ENCODE measurements at places on chromosomes 1 and 21. TPM values are rescaled to one million over a fixed set of nuclear protein-coding genes. Genes with fewer than 3 reads are reported as not detected.

Gene PLPPR5
- not detected for total RNA-seq

GRCh38 chr1:179177182-179177581 lies 52.3 kb downstream of the ABL2 start:
- no peak for DNase-seq
- peaks cover 4% of the 10 kb centered on the region for H3K4me1 ChIP-seq
- H3K4me3 ChIP-seq = no peak overlapping the region
- H3K27ac ChIP-seq = no peak overlapping the region
- no peaks in the 10 kb centered on the region for H3K27me3 ChIP-seq
- no peaks in the 10 kb centered on the region for H3K36me3 ChIP-seq

Gene DCAF8
- total RNA-seq = 195 TPM

DNA sequence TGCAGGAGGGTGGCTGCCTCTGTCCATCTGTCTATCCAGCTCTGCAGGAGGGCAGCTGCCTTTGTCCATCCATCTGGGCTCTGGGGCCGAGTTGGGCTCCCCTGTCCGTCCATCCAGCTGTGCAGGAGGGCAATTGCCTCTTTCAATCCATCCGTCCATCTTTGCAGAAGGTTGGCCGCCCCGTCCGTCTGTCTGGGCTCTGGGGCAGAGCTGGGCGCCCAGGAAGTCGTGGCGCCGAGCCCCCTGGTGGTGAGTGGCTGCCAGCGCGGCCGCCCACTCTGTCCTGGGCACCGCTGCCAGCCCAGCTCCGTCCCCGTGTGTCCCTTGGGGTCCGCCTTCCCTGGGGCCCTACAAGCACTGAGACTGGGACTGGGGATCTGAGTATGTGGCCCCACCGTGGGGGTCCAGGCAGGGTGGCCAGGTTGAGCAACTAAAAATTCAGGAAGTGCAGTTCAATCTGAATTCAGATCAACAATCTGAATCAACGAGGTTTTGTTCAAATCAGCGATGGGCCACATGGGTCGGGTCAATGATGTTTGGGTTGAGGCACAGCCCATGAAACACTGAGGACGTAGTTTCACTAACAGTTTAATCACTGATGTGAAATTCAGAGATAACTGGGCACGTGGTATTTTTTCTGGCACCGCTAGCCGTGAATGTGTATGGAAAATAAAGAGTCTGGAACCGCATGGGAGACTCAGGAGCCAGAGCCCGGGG lies 99.1 kb upstream of the ACTRT2 start:
- H3K27ac ChIP-seq = no peak overlapping the region
- H3K4me3 ChIP-seq = no peak overlapping the region
- no peaks in the 10 kb centered on the region for H3K4me1 ChIP-seq
- no peaks in the 10 kb centered on the region for H3K36me3 ChIP-seq
- H3K27me3 ChIP-seq = peaks cover 58% of the 10 kb centered on the region

DNA sequence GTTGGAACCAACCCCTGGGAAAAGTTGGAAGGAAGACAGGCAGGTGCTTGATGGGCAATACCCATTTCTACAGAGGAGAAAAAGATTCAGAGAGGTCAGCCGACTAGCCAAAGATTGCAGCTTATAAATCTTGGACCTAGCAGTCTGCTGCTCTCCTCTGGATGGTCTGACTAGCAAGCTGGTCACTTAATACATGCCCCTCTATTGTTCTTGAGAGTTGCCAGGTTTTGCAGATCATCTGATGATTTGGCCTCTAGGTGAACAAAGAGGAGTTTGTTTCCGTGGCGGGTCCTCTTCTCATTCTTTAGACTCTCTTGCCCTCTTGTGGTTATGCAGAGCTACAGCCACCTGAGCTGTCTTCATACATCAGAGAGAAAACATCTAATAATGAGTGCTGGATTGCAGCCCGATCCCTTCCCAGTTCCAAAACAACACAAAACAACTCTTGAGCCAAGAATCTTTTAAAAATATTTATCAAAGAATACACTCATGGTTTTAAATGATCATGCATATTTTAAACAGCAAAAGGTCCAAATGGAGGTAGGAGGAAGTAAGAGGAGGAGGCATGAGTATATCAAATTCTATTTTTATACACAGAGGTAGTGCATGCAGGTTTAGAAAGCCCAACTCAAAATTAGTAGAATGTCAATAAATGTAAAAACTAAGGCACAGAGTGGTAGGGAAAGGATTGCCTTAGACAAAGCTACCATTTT lies 115.7 kb downstream of the SLC30A10 start:
- H3K4me1 ChIP-seq = no peaks in the 10 kb centered on the region
- H3K27ac ChIP-seq = no peak overlapping the region
- no peaks in the 10 kb centered on the region for H3K36me3 ChIP-seq
- no peaks in the 10 kb centered on the region for H3K27me3 ChIP-seq
- H3K4me3 ChIP-seq = no peak overlapping the region

Gene CACHD1
- total RNA-seq = 31.9 TPM

Gene FAM110D
- total RNA-seq = 6.2 TPM

- no peak overlapping the region for H3K27ac ChIP-seq
- H3K27me3 ChIP-seq = no peaks in the 10 kb centered on the region
- H3K4me3 ChIP-seq = no peak overlapping the region
- no peak for DNase-seq
- no peaks in the 10 kb centered on the region for H3K4me1 ChIP-seq
These were observed 13.3 kb upstream of the CD101 start for GRCh38 chr1:116988248-116988647.

DNA sequence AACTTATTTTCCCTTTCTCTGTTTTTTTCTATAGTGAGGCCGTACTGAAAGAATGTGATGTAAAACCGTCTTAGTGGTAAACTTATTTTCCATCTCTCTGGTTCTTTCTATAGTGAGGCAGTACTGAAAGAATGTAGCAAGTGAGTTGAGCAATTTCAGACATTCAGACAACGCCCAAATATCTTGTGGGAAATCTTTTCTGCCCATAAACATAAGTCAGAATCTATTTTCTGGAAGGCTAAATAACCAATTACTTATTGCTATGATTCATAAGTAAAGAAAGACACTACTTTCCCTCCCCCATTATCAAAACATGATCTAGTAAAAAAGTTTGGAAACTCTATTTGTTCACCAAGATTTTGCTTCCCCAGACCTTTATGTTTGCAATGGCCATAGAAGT lies 18.8 kb upstream of the SCCPDH start:
- no peaks in the 10 kb centered on the region for H3K27me3 ChIP-seq
- no peak overlapping the region for H3K27ac ChIP-seq
- no peak for DNase-seq
- no peak overlapping the region for H3K4me3 ChIP-seq

DNA sequence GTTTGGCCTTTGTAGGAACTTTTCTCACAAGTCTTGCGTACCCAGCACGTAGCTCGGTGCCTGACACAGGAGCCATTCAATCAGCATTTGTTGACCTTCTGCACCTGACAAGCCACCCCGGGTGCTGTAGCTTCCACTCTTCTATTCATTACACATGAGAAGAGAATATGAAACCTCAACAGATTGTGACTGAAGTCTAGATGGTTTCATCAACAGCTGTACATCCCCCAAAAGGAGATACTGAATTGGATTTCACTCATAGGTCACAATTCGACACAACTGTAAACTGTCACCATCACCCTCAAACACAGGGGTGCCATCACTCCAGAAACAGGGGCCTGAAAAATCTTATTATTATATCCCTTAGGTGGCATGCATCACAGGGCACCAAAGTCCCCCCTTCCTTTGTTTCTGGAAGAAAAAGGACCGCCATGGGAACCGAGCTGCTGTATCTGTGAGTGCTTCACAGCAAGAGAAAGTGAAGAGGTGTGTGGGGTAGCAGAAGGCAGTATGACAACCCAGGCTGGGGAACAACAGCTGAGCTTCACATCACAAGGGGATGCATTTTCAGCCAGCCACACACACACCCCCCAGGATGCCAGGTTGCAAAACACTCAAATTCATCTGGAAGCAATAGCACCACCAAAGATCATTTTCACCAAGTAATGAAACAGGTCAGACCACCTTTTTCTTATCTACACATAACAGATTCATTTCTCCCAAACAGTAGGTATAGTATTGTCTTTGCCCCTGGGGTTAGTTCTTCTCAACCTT lies 225.7 kb downstream of the TOMM20 start:
- DNase-seq = no peak
- no peak overlapping the region for H3K4me3 ChIP-seq
- H3K36me3 ChIP-seq = no peaks in the 10 kb centered on the region
- no peak overlapping the region for H3K27ac ChIP-seq

Gene KDM5B
- total RNA-seq = 87.5 TPM

- H3K4me1 ChIP-seq = peaks cover 4% of the 10 kb centered on the region
- no peaks in the 10 kb centered on the region for H3K36me3 ChIP-seq
- H3K4me3 ChIP-seq = peak overlapping the region; percentile 47
- H3K27ac ChIP-seq = peak overlapping the region; percentile 86
These were observed 10.8 kb downstream of the SLC37A1 start for GRCh38 chr21:42524341-42525028.

DNA sequence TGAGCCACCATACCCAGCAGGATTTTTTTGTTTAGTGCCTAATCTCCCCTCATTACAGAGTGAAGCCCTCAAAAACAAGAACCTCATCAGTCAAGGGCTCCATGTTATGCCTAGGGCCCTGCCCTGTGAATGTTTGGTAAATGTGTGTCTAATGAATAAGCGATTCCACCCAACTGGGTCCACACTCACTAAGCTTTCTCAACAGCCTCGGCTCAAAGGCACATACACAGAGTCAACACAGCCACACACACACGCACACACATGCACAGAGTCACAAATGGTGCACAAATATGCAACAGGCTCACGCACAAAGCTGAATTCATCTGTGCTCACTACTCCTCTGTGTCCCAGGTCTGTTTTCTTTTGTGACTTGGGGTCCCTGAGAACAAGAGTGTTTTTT lies 11.7 kb upstream of the SYNC start:
- no peaks in the 10 kb centered on the region for H3K36me3 ChIP-seq
- no peak overlapping the region for H3K27ac ChIP-seq
- H3K4me3 ChIP-seq = no peak overlapping the region

DNA sequence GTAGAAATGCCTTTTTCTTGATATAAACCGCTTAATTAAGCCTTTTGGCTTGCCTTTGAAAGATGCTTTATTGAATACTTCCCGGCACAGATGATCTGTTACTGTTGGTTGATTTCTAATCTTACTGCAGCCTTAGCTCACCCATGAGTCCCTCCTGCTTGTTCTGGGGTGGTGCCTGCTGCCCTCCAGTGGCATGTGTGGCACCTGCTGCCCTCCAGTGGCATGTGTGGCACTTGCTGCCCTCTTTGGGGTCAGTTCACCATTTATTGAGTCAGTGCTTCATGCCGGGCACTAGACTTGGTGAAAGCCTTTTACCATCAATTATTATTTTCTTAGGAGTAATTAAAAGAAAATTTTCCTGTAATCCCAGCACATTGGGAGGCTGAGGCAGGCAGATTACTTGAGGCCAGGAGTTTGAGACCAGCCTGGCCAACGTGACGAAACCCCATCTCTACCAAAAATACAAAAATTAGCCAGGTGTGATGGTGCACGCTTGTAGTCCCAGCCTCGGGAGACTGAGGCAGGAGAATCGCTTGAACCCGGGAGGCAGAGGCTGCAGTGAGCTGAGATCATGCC lies 54.3 kb downstream of the ADARB1 start:
- H3K27ac ChIP-seq = no peak overlapping the region
- no peaks in the 10 kb centered on the region for H3K36me3 ChIP-seq
- peak; percentile 70 for DNase-seq
- H3K4me3 ChIP-seq = no peak overlapping the region
- no peaks in the 10 kb centered on the region for H3K4me1 ChIP-seq
- no peaks in the 10 kb centered on the region for H3K27me3 ChIP-seq

DNA sequence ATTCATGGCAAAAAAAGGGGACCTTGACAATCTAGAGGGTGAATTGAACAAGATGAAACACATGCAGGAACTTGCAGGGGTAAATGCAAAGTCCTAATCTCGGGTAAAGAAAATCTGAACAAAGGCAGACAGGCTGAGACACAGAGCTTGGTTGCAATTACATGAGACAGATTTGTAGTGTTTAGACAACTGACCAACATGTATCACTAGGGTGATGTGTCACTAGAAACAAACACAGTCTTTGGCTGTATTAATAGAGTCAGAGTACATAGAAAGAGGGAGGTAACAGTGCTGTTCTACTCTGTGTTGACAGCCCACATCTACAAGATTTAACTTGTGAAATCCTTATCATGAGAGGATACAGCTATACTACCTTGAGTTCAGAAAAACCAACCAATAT lies 78.1 kb upstream of the GRIK3 start:
- peaks cover 8% of the 10 kb centered on the region for H3K27me3 ChIP-seq
- H3K4me1 ChIP-seq = no peaks in the 10 kb centered on the region
- no peak for DNase-seq
- no peak overlapping the region for H3K27ac ChIP-seq

DNA sequence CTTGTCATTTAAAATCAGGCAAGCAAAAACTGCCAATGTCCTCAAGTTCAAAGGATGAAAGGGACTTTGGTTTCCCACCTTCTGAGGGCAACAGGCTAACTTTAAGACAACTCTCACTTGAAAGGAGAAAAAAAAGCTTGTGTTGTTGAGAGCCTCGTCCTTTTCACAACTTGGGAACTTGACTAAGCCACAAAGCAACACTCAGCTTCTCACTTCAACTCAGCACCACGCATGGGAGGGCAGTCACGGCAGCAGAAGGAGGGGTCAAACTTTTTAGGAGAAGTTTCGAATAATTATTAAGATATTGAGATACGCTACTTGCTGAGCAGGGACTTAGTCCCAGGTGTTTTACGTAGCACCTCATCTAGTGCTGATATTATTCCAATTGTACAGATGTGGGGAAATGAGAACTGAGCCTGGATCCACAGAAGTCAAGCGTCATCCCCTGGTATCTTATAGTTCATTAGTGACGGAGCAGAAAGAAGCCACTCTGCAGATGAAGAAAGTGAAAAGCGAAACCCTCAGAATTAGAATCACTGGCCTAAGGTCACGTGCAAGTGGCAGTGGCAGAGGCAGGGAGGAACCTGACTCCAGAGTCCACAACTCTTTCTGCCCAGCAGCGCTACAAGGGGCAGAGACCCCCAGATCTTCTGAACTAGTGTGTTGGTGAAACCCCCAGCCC lies 83.6 kb downstream of the JAK1 start:
- H3K4me1 ChIP-seq = no peaks in the 10 kb centered on the region
- H3K27ac ChIP-seq = no peak overlapping the region
- H3K27me3 ChIP-seq = no peaks in the 10 kb centered on the region
- DNase-seq = no peak

DNA sequence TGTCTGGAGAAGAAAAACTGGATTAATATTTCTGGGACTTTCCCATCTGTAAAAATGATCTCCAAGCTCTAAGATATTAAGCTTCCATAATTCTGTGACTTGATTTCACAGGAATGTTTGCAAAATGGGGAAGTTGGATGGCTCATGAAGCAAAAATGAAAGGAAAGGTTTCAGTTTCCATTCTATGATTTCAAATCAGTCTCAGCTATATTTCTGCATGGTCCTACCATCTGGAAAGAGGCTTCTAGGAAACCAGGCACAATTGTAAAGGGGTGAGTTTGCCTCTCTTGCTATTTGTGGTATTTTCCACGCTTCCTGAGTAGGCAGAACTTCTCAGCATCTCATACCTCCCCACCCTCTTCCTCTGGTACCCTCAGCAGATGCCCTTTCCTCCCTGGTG lies 22.4 kb upstream of the ACTN2 start:
- no peak overlapping the region for H3K27ac ChIP-seq
- H3K4me3 ChIP-seq = no peak overlapping the region
- DNase-seq = no peak

All from breast epithelium (tissue), 4 donors.